CD4-positive, alpha-beta T cell (primary cell): ENCODE measurements at places on chromosomes 12 and 14. TPM values are rescaled to one million over a fixed set of nuclear protein-coding genes. Genes with fewer than 3 reads are reported as not detected.

GRCh38 chr12:44968965-44969364, 81.9 kb downstream of the DBX2 start:
- no peak for DNase-seq

- no peak for DNase-seq
These were observed 14.3 kb downstream of the SCARB1 start for GRCh38 chr12:124849382-124849781.

DNA sequence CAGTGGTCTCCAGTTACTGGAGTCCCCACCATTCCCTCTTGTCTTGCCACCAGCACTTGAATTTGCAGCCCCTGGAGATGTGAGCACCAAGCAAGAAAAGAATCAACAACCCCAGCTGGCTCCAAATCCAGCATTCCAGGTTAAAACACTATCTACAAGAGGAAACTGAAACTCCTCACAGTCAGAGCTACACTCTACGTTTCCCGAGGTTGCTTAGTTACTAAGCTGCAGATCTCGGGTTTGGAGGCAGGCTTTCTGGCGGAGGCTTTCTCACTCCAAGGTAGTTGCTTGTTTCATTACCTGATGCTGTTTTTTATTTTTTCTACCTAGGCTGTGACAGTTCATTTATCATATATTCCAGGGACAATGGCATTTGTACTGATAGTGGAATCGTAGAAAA, 248.1 kb downstream of the GLT1D1 start:
- no peak for DNase-seq

Gene TSPAN9
- total RNA-seq: 1.3 TPM

DNA sequence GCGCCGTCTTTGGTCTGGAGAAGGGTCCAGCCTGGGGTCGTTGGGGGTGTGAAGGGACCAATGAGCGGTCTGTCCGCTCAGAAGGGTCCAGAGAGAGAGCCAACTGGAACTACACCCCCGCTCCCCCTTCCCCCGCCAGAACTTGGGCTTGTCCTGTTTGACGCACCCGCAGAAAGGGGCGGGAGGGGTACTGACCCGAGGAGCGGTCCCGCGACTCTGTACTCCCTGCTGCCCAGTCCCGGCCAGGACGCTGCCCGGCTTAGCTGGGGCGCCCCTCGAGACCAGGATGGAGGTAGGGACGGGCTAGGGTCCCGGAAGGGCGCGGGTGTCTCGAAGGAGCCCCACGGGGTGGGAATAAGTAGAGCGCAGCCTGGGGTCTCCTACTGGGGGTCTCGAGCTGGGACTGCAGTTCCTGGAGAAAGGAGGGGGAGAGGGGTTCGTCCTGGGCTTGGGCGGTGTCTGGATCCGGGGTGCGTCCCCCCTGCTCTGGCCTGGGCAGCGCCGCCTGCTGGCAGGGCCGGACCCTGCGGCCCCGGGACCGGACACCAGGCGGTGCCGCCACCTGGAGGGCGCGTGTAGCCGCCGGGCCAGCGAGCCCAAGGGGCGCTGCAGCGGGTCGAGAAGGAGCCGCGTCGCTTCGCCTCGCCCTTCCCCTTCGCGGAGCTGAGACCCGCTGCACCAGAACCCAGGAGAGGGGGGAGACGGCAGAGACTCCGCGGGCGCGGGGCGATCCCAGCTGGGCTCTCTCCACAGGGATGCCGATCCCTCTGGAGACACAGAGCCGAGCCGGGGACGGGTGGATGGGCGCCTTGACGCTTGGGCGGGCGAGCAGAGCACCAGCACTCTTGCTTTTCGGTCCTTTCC, 3.8 kb upstream of the CACNB3 start:
- peak; percentile 62 for DNase-seq

DNA sequence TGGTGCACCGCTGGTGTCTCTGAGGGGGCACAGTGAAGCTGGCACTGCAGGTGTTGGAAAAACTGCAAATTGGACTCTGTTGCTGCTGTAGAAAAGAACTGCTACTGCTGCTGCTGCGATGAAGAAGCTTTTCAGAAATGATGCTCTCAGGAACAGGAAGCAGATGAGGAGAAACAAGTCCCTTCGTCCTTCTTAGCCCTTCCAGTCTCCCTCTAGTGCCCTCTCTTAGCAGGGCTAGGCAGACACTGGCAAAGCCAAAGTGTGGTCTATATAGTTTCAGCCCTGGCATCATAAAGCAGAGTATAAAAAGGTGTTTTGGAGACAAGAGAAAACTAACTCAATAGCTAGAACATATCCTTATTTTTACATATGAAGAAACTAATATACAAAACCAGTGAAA, 174.5 kb downstream of the MYRFL start:
- DNase-seq: no peak

Gene DPPA3
- not detected for total RNA-seq

- DNase-seq: no peak
These were observed 113.0 kb downstream of the RMST start for GRCh38 chr12:97575403-97576193.
